ENCODE measurements at places on chromosomes 12 and 14.

- DNase-seq, result no peak
Observed at GRCh38 chr12:53558631-53559030, 51.3 kb upstream of the NPFF start.

- DNase-seq, result no peak
Observed at GRCh38 chr12:130868412-130868811, 3.5 kb upstream of the RAN start.

DNA sequence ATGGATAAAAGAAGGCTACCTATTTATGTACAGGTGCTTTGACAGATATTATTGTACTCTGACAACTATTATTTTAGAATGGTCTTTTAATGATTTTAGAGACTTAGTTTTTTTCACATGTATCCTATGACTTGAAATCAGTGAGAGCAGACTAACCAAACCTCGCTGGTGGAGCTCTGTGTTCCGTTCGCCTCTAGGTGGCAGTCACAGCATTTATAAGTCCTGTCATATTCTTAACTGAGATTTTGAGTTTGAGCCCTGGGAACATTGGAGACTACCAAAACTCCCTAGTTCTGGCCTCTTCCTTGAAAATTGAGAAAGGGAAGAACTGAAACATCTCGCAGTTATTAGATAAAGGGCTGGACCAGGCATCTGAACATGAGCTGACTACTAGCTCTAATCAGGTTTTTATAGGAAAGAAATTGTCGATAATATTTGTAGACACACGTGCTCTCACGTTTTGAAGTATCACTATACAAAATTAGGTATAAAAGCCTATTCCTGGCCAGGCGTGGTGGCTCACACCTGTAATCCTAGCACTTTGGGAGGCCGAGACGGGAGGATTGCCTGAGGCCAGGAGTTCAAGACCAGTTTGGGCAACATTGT is 48.3 kb downstream of the TTLL5 start:
- DNase-seq, result peak; percentile 20

GRCh38 chr14:95763875-95764274 is 50.0 kb upstream of the TCL1A start:
- no peak for DNase-seq

GRCh38 chr12:104357421-104357952 is 53.9 kb downstream of the EID3 start:
- no peak for DNase-seq

GRCh38 chr12:105947906-105948305 is 190.8 kb downstream of the NUAK1 start:
- DNase-seq, result no peak

- DNase-seq, result no peak
Observed at GRCh38 chr14:85423889-85424288, 106.1 kb upstream of the FLRT2 start.

GRCh38 chr12:54159140-54159539 is 29.6 kb downstream of the SMUG1 start:
- DNase-seq, result no peak

DNA sequence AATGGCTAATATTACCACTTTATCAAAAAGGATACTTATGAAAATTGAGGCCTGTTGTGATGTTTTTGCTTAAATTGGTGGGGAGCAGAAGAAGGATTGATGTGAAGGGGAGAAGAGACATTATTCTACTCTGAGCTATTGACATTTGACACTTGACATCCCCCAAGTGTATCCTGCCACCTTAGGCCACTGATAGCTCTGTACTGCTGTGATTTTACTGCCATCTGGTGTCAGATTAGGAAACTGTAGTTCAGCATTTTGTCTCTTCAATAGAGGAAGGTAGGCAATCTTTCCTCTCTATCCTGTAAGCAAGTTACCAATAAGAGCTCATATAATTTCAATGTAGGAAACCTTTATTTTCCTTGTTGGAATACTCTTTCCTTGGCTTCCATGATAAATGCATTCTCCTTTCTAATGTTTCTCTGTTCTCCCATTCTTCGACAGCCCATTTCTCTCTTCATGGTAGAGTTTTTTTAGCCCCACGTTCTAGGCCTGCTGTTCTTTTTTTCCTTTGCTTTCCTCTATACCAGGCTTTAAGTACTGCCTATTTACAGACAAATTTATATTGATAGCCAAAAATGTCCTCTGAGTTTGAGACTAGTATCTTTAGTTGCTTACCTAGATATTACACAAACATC is 46.3 kb downstream of the PPHLN1 start:
- DNase-seq, result no peak

DNA sequence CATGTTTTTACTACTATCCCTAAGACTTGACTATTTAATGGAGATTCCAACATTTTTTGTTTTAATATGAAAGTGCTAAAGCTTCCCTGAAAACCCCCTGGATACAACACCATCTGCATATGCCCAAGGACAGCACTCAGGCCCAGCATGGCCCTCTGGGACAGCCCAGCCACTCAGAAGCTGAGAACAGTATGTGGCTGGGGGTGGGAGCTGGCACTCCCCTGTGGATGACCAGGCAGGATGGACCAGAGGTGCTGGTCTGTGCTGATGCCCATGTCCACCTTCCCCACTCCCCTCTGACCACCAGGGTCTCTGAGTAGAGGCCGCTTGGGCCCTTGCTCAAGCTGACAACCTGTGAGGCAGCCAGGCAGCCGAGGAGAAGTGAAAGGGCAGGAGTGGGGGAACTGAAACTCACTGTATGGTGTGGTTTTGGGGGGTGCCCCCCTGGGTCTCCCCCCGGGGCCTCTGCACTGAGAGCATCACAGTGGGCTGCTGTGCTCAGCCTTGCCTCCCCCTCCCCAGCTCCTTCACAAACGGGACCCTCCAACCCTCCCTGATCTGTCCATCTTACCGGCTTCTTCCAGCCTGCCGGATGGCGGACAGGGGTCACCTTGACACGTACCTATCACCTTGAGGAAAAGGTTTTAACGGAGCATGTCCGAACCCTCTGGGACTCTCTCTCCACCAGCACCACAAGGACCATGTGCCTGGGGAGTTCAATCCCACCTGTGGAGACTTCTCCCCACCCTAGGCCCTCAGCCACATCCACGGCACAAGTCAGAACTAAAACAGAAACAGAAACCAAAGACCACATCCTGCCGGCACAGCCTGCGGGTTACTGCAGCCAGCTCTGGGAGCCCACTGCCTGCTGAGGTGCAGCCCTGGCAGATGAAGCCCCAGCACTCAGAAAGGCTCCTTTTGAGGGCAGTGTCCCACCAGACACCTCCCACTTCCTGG is at the start of gene TMEM229B:
TSS of gene TMEM229B (minus strand) at position 785 of the 957 bp plus-strand sequence. CDS start 14,798 bp downstream, outside the sequence.
- DNase-seq, result peak; percentile 62

- DNase-seq, result no peak
Observed at GRCh38 chr12:52587563-52587962, 13.7 kb downstream of the KRT72 start.

- no peak for DNase-seq
Observed at GRCh38 chr14:94748667-94749347, 21.1 kb downstream of the GSC start.

- DNase-seq, result no peak
Observed at GRCh38 chr14:55614304-55614703, 34.3 kb downstream of the KTN1 start.

DNA sequence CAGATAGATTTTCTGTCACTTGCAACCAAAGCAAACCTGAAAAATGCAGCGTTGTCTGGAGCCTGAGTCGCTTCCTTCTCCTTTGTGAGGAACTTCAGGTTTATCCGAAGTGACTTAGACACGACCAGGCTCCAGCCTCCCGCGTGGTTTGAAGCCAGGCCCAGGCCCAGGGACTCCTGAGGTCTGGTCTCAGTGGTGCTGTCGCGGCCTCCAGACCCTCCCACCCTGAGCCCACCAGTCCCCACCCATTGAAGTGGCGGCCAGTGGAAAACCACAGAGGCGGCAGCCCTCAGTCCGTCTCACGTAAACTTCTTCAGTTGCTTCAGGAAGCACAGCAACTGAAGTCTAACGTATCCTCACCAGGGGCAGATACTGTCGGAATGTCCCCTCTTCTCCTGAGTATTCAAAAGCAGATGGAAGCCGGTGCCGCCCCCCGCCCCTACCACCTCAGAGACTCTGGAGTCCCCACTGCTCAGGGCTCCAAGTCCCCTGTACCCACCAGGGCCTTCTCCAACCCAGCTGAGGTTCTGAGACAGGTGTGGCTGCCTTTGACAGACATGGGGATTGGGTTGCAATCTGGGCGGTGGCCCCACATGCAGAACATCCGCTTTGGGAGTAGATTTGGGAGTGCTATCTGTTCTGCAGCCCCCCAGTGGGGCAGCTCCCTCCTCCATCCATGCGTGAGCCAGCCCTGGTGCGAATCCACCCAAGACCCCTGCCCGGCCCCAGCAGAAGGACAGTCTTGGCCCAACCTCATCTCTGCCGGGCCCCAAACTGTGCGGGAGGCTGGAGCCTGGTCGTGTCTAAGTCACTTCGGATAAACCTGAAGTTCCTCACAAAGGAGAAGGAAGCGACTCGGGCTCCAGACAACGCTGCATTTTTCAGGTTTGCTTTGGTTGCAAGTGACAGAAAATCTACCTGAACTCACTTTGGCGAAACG is 26.6 kb upstream of the GALNT9 start:
- DNase-seq, result no peak

- DNase-seq, result no peak
Observed at GRCh38 chr12:41014643-41015020, 173.5 kb upstream of the PDZRN4 start.

DNA sequence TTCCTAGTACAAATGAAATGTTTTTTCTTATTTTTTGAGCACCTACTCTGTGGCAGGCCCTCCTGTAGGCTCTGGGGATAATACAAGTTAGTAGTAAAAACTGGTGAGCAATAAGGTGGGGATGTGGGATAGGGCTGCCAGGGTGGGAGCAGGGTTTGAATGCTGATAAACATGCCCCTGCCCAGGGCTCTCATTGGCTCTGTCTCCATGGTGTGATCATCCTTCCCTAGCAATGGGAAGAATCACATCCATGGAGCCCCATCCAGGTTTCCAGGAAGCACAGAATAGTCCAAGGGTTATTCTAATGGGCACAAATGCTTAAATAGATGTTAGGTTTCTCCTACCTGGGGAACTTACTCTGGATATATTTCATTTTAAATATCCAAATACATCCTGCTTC is 45.5 kb downstream of the GIT2 start:
- DNase-seq, result no peak

GRCh38 chr12:4034921-4035320 is 161.7 kb upstream of the PARP11 start:
- DNase-seq, result no peak

GRCh38 chr12:42729535-42729900 is 140.0 kb upstream of the PRICKLE1 start:
- DNase-seq, result no peak

- no peak for DNase-seq
Observed at GRCh38 chr12:96698521-96698920, 208.5 kb upstream of the NEDD1 start.

DNA sequence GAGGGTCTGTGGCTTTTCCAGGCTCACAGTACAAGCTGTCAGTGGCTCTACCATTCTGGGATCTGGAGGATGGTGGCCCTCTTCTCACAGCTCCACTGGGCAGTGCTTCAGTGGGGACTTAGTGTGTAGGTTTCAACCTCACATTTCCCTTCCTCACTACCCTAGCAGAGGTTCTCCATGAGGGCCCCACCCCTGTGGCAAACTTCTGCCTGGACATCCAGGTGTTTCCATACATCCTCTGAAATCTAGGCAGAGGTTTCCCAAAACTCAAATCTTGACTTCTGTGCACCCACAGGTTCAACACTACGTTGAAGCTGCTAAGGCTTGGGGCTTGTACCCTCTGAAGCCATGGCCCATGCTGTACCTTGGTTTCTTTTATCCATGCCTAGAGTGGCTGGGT is 40.3 kb downstream of the KTN1 start:
- DNase-seq, result no peak

GRCh38 chr12:25710128-25710527 is 157.0 kb upstream of the LMNTD1 start:
- no peak for DNase-seq

- no peak for DNase-seq
Observed at GRCh38 chr12:49783917-49784676, 42.7 kb downstream of the TMBIM6 start.

DNA sequence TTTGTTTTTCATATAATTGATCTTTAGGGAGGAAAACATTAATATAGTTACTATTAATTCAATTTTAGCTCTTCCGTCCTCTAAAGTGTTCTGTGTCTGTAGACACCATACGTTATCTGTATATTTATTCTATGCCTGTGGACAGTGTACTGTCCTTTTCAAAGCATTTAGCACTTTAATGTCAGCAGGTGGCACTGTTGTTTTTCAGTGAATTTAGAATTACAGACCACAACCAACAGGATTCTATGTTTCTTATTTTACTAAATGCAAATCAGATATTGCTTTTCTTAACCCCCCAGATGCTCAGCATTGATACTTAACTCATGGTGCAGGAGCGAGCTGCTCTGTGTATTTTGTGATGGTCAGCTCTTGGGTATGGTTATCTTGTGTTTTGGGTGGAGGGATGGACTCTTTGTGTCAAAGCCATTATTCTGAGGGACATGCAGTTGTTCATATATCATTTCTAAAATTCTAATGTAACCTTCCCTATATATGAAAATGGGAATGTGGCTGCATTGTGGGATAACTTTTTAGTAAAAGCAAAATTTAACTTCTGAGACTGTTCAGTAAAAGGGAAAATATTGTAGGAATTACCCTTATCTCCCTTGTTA is 65.2 kb downstream of the PAPOLA start:
- no peak for DNase-seq

DNA sequence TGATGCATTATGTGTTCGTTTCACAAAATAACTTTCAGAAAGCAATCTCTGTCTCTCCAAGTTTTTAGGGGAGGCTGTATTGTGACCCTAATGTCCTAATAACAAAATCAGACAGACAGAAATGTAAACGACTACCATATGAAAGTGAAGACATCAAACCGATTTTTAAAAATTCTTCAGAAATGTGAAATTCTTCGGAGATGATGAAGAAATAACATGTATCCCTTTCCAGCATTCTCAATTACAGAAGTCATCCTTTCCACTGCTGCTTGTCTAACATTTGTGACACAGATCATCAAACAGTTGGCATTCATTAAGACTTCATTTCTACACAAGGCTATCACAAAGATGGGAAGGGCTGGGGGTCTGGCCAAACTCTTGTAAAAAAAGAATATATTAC is 41.0 kb downstream of the DMAC2L start:
- DNase-seq, result no peak

GRCh38 chr12:94769776-94770759 is 119.7 kb upstream of the TMCC3 start:
- DNase-seq, result no peak

DNA sequence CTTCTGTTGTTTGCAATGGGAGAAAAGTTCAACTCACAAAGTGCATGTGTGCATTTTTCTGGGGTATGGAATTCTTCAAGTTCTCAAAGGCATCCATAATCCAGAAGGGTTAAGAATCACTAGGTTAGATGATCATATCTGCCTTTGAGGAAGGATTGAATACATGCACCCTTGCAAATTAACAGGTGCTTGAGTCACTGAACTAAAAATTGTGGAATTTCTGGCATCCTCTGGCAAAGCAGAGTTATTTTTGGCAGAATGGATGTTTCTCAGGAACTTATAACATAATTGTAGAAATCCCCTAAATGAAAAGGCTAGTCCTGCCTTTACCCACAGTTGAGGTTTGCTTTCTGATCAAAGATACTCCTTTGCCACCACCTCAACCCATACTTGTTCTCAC is 136.5 kb upstream of the DYRK2 start:
- no peak for DNase-seq
